ENCODE measurements at places on chromosomes 12 and 14. TPM values are rescaled to one million over a fixed set of nuclear protein-coding genes. Genes with fewer than 3 reads are reported as not detected.

Gene CTSG
- 2.6 TPM for total RNA-seq

Gene FZD10
- total RNA-seq: not detected

Gene CD4
- total RNA-seq: 13.4 TPM

Gene IRAK3
- total RNA-seq: 5.0 TPM

Gene RNASE7
- not detected for total RNA-seq

Gene EML1
- 49.6 TPM for total RNA-seq

Gene BBOF1
- 3.0 TPM for total RNA-seq

Gene TNS2
- total RNA-seq: 122 TPM

Gene RAD51AP1
- 1.5 TPM for total RNA-seq

Gene ETFBKMT
- total RNA-seq: 6.4 TPM

Gene SELPLG
- 4.9 TPM for total RNA-seq
